ENCODE measurements at places on chromosomes 3 and 15.
A peak's percentile ranks its signal among the peaks of the same experiment; 100 is the strongest.

- DNase-seq: peak; percentile 51
Measured at GRCh38 chr3:25532431-25533162, 104.5 kb downstream of the RARB start.

GRCh38 chr3:30686176-30686575 lies 79.8 kb downstream of the TGFBR2 start:
- no peak for DNase-seq

DNA sequence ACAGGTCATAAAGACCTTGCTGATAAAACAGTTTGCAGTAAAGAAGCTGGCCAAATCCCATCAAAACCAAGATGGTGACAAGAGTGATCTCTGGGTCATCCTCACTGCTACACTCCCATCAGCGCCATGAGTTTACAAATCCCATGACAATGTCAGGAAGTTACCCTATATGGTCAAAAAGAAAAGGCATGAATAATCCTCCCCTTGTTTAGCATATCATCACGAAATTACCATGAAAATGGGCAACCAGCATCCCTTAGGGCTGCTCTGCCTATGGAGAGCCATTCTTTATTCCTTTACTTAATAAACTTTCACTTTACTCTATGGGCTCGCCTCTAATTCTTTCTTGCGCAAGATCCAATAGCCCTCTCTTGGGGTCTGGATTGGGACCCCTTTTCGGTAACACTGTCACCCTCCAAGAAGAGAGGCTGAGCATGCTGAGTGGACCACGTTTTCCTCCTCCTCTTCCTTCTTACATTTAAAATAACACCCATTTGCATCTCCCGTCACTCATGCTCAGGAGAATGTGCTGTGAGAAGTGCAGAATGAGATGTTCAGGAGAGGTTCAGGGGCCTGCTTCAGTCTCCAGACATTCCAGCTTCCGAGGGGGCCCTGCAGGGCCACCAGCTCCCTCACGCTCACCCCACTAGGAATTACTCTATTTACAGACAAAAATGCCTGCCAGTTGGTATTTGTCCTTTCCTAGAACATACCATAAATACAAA lies 47.3 kb downstream of the NSMCE3 start:
- no peak for DNase-seq

DNA sequence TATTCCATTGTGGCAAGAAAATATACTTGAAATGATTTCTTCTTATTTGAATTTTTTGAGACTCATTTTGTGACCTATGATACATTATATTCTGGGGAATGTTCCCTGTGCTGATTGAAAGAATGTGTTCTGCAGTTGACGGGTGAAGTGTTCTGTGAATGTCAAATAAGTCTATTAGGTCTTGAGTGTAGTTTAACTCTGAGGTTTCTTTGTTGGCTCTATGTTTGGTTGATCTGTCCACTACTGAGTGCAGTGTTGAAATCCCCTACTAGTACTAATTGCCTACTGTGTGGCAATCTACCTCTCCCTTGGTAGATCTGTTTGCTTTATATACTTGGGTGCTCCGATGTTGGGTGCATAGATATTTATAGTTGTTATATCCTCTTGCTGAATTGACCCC lies 46.3 kb upstream of the VEPH1 start:
- DNase-seq: no peak
